Activated CD4-positive, alpha-beta memory T cell treated with anti-CD3 and anti-CD28 coated beads, Interleukin-2, amount 10 ng/mL, durations not matched to agents 7 days and 5 days (primary cell): ENCODE measurements at places on chromosomes 5 and 9. TPM values are rescaled to one million over a fixed set of nuclear protein-coding genes. Genes with fewer than 3 reads are reported as not detected.

DNA sequence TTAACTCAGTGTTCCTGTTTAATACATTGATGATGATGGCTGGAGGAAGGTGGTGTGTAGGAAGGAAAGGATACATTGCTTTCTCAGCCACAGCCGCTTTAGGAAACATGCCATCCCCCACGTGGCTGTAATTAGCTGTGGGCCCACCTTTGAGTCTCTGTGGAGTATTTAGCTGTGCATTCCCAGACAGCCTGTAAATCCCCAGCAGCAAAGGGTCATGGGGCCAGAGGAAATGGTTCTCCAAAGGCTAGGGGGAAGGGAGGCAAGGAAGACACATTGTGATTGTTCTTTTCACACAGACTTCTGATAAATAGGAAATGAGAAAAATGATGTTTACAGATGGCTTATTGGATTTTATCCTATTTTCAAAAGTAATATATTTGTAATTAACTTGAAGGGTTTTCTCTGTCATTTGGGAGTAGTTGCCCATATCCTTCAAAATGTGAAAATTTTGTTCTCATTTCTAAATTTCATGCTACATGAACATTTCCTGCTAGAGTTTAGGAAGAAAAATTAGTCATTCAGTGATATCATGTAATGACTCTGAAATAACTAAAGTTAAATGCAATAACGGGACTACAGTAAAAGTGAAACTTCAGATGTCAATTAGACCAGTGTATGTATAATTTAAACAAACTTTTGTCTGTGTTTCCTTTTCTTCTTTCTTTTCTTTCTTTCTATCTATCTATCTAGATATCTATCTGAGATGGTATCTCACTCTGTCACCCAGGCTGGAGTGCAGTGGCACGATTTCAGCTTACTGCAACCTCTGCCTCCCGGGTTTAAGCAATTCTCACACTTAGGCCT, 24.3 kb upstream of the F2R start:
- no peak overlapping the region for H3K4me3 ChIP-seq
- no peak for DNase-seq
- H3K27ac ChIP-seq: peak overlapping the region; percentile 60

GRCh38 chr5:126062398-126063221, 360.6 kb upstream of the GRAMD2B start:
- no peak overlapping the region for H3K4me3 ChIP-seq
- H3K27ac ChIP-seq: no peak overlapping the region
- DNase-seq: no peak
- H3K36me3 ChIP-seq: no peaks in the 10 kb centered on the region
- H3K4me1 ChIP-seq: no peaks in the 10 kb centered on the region

GRCh38 chr9:4349816-4350418, 50.0 kb upstream of the GLIS3 start:
- DNase-seq: no peak
- no peak overlapping the region for H3K4me3 ChIP-seq
- H3K27me3 ChIP-seq: no peaks in the 10 kb centered on the region
- H3K36me3 ChIP-seq: no peaks in the 10 kb centered on the region
- no peak overlapping the region for H3K27ac ChIP-seq
- peaks cover 5% of the 10 kb centered on the region for H3K4me1 ChIP-seq

GRCh38 chr9:108012886-108013665, 523.5 kb upstream of the KLF4 start:
- no peak overlapping the region for H3K4me3 ChIP-seq
- H3K27ac ChIP-seq: no peak overlapping the region
- DNase-seq: no peak
- H3K4me1 ChIP-seq: no peaks in the 10 kb centered on the region
- no peaks in the 10 kb centered on the region for H3K27me3 ChIP-seq

DNA sequence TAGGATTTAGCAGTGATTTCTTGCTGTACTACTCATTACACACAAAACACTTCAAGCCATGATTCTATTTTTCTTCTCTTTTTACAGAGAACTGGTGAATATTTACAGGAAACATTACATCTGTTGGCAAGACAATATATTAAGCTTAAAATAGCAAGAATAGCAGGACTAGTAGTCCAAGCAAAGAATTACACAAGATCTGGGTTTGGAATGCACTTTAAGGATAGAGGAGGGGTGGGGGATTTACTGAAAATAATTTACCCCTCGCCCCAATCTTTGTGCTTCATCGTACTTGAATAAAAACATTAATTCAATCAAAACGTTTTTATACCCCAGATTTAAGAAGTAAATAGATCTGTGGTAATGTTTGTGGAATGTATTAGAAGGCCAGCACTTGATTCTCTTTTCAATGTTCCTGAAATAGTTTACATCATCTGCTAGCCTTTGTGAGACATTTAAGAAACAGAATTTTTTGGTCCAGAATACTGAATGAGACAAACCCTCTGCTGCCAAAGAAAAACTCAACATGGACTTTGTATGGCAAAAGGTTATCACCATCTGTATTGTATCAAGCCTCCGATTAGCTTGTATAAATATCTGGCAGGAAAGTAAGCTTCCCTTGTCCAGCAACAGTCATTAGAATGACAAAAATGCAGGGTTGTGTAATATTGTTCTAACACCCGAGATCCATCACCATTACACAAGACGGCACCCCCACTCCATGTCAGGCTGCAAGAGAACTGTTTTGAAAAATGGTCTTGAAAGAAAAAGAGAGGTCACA, 23.8 kb downstream of the SVEP1 start:
- no peak for DNase-seq
- H3K4me1 ChIP-seq: no peaks in the 10 kb centered on the region
- no peaks in the 10 kb centered on the region for H3K27me3 ChIP-seq
- H3K4me3 ChIP-seq: no peak overlapping the region
- no peak overlapping the region for H3K27ac ChIP-seq

Gene SNCB
- total RNA-seq: not detected

DNA sequence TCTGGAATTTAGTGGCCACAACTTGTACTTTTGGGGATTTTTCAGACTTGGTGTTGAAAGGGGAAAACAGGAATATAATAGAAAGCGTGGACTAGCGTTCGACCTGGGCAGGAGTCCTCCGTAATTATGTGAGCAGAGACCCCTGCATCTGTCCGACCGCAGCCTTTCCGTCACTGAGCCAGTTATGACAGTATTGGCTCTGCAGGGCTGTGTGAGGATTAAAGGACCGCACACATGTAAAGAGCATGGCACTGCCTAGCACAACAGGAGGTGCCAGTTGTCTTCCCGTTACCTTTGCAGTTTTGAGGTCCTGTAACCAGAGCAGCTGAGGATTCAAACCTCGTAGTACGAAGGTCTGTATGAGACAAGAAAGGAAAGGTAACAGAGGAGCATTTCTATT, 1.2 kb downstream of the B4GALT7 start:
- peaks cover 32% of the 10 kb centered on the region for H3K4me1 ChIP-seq
- peaks cover 15% of the 10 kb centered on the region for H3K36me3 ChIP-seq
- peak overlapping the region; percentile 90 for H3K4me3 ChIP-seq
- DNase-seq: no peak
- H3K27ac ChIP-seq: peak overlapping the region; percentile 75
- no peaks in the 10 kb centered on the region for H3K27me3 ChIP-seq

Gene TRIM32
- 17.1 TPM for total RNA-seq

GRCh38 chr9:9621355-9621940, 991.4 kb downstream of the PTPRD start:
- no peaks in the 10 kb centered on the region for H3K36me3 ChIP-seq
- no peaks in the 10 kb centered on the region for H3K4me1 ChIP-seq
- no peak for DNase-seq
- H3K27ac ChIP-seq: no peak overlapping the region

GRCh38 chr9:73162987-73163768, 11.5 kb downstream of the ANXA1 start:
- H3K4me1 ChIP-seq: peaks cover 43% of the 10 kb centered on the region
- H3K27me3 ChIP-seq: no peaks in the 10 kb centered on the region
- no peak for DNase-seq
- peak overlapping the region; percentile 64 for H3K27ac ChIP-seq

Gene ATG12
- 49.0 TPM for total RNA-seq

Gene ST8SIA4
- 72.1 TPM for total RNA-seq

DNA sequence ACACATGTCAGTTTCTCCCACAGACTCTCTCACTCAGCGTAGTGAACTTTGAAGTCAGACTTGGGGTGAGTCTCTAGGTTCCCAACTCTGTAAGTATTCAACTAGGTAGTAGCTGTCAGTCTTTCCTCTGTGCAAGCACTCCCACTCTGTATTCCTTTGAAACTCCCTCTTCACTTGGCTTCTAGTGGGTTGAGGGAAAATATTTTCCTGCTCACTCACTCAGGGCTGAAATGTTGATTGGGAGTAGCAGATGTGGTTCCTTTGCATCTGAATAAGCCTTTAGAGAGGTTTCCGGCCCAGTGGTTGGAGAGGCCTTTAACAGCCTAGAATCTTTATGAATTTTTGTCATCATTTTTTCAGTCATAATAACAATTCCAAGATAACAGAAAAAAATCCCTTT, 18.1 kb upstream of the ARRDC3 start:
- peaks cover 11% of the 10 kb centered on the region for H3K4me1 ChIP-seq
- no peaks in the 10 kb centered on the region for H3K27me3 ChIP-seq
- H3K4me3 ChIP-seq: no peak overlapping the region
- no peaks in the 10 kb centered on the region for H3K36me3 ChIP-seq
- no peak overlapping the region for H3K27ac ChIP-seq

DNA sequence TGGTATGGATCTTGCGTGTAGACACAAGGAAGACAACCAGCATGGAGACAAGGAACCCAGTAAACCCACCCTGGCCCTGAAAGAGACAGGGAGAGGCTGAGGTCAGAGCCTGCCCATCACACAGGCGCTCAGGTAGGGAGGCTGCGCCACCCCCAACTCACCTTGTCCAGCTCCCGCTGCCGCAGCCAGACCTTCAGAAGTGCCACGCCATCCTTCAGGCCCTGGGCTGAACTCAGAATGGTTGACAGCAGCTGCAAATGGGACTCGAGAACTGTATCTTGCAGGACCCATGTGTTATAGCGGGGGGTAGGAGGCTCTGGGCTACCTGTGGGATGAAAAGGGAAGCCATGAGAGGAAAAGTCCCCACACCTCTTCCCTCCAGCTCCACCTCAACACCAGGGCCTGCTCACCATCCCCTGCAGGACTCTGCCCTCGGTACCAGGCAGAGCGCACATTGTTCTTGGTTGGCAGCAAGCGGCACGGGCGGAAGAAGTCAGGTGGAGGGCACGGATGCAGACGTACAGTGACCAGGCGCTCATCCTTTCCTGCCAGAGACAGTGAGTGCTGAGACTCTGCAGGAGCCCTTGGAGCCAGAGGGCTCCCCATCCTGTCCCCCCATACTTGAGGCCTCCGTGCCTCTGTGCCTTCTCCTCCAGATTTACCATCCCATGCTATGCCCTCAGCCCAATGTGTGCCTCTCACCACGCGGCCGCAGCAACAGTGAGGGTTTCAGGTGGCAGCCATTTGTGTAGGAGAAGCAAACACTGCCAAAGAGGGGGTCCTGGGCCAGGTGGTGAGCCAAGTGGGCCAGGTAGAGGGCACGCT, 4.7 kb downstream of the NOL6 start:
- peaks cover 22% of the 10 kb centered on the region for H3K4me1 ChIP-seq
- H3K27ac ChIP-seq: no peak overlapping the region
- DNase-seq: no peak
- H3K4me3 ChIP-seq: no peak overlapping the region

DNA sequence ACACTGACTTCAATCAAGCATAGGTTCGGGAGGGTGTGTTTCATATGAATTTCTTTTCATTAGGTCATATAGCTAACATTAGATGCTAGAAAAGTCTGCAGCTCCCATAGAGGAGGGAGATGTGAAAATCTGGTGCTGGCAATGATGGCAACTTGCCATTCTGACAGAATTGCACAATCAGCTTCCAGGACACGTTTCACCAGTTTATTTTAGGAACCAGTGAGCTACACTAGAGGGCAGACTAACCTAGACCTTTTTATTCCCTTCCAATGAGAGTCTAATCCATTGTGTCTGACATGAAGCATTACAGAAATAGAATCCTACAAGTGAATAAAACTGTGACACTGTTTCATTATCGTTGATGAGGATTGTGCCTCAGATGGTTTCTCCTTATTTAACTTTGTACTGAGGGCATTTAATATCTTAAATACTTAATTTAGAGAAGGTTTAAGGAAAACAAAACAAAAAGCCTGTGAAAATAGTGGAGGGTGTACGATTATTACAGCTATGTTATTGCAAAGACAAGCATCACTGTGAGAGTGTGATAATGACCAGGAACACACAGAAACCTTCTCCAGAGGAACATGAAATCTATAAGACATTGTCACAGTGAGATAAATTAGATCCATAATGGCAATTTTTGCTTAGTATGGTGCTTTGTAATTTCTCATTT, 363.3 kb upstream of the RPS23 start:
- H3K27ac ChIP-seq: no peak overlapping the region
- no peaks in the 10 kb centered on the region for H3K36me3 ChIP-seq
- H3K27me3 ChIP-seq: peaks cover 6% of the 10 kb centered on the region
- peak; percentile 19 for DNase-seq

Gene TAL2
- not detected for total RNA-seq

- H3K36me3 ChIP-seq: peaks cover 59% of the 10 kb centered on the region
- no peaks in the 10 kb centered on the region for H3K27me3 ChIP-seq
- no peak overlapping the region for H3K4me3 ChIP-seq
Observed at GRCh38 chr9:92638621-92639101, 31.3 kb downstream of the IPPK start.

- peaks cover 79% of the 10 kb centered on the region for H3K36me3 ChIP-seq
- no peaks in the 10 kb centered on the region for H3K27me3 ChIP-seq
- peaks cover 10% of the 10 kb centered on the region for H3K4me1 ChIP-seq
- H3K27ac ChIP-seq: no peak overlapping the region
- no peak overlapping the region for H3K4me3 ChIP-seq
Observed at GRCh38 chr5:76594107-76594506, 29.1 kb downstream of the F2RL2 start.

GRCh38 chr9:108813951-108814601, 41.7 kb downstream of the ACTL7B start:
- peaks cover 11% of the 10 kb centered on the region for H3K27me3 ChIP-seq
- H3K4me3 ChIP-seq: no peak overlapping the region
- no peak overlapping the region for H3K27ac ChIP-seq
- no peak for DNase-seq
- H3K4me1 ChIP-seq: no peaks in the 10 kb centered on the region

- no peak overlapping the region for H3K27ac ChIP-seq
- H3K36me3 ChIP-seq: no peaks in the 10 kb centered on the region
- H3K4me1 ChIP-seq: no peaks in the 10 kb centered on the region
- no peaks in the 10 kb centered on the region for H3K27me3 ChIP-seq
Observed at GRCh38 chr9:75974016-75974766, 83.7 kb downstream of the PCSK5 start.

GRCh38 chr9:131296460-131296859, 6.9 kb downstream of the PLPP7 start:
- no peak overlapping the region for H3K27ac ChIP-seq
- peaks cover 6% of the 10 kb centered on the region for H3K27me3 ChIP-seq
- no peaks in the 10 kb centered on the region for H3K4me1 ChIP-seq
- no peaks in the 10 kb centered on the region for H3K36me3 ChIP-seq
- H3K4me3 ChIP-seq: no peak overlapping the region
- no peak for DNase-seq

- DNase-seq: peak; percentile 41
- H3K27me3 ChIP-seq: no peaks in the 10 kb centered on the region
- H3K4me1 ChIP-seq: peaks cover 41% of the 10 kb centered on the region
- H3K4me3 ChIP-seq: peak overlapping the region; percentile 58
- H3K36me3 ChIP-seq: peaks cover 44% of the 10 kb centered on the region
Observed at GRCh38 chr5:156913719-156914370, 49.2 kb downstream of the TIMD4 start.
